ENCODE measurements at places on chromosomes 7 and 10. TPM values are rescaled to one million over a fixed set of nuclear protein-coding genes. Genes with fewer than 3 reads are reported as not detected.
A peak's percentile ranks its signal among the peaks of the same experiment; 100 is the strongest.

DNA sequence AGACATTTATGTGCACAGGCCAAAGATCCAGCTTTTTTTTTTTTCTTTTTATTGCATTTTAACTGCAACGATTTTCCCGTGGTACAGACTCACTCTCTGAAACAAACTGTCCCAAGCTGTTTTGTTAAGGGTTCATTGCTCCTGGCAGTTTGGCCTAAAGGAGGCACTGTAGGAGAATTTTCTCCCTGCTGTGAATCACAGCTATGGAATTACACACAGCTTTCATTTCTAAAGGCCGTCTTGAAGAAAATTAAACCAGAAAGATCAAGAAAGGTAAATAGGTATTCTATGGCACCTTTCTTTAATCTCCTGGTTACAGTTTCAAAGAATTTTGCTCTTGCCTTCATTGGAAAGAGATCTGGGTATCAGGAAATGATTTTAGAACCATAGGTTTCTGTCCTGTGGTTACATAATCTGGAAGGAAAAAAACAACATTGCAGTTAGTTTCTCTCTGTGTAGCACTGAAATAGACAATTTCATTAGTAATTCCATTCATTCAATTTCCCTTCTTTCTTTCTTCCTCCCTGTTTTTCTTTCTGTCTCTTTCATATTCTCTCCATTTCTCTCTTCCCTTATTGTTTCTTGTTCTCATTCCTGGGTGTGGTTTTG is 51.2 kb downstream of the PDK4 start:
- peak overlapping the region; percentile 89 for H3K27ac ChIP-seq
- no peaks in the 10 kb centered on the region for H3K36me3 ChIP-seq

RGR gene
- total RNA-seq = not detected

TAS2R4 gene
- 0.26 TPM for total RNA-seq

GRCh38 chr7:20858951-20859350 is 72.3 kb upstream of the SP8 start:
- H3K36me3 ChIP-seq = no peaks in the 10 kb centered on the region
- H3K27ac ChIP-seq = no peak overlapping the region

DNA sequence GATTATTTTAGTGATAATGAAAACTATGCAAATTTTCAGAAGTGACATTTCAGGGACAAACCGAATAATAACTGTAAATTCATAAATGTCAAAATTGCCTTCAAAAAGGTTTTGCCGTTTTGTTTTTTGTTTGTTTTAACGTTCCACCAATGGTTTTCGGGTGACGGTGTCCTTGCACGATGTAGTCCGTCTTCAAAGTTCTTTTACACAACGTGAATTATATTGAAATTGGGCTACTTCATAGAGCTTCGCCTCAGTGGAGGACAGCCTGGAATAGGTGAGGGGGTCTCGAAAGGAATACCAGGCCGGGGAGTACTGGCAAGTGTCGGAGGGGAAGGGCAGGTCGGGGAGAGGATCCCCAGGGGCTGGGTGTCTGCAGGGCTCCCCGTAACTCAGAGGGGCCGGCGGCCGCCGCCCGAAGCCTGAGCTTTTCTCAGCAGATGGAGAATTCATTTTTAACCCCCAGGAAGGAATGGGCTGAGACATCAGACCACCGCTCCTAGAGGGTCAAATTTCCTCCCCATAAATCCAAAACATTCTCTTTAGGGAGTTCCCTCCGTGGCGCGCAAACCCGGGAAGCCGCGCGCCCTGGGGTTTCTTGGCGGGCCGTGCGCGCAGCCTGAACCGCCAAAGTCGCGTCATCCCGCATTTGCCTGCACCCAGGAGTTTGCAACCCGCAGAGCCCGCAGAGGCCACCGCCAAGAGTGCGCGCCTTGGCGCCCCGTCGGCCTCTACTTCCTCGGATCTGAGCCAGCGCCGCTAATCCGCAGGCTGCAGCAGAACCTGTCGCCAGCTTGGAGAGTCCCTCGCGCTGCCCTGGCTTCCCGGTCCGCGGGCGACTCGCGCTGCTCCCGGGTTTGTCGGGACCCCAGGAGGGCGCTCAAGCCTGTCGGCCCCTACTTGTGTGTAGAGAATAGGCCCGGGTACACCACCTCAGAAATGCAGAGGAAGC is 17.3 kb upstream of the EVX1 start:
- H3K27me3 ChIP-seq = peaks cover 63% of the 10 kb centered on the region
- no peak overlapping the region for H3K27ac ChIP-seq
- H3K36me3 ChIP-seq = no peaks in the 10 kb centered on the region
- H3K4me1 ChIP-seq = no peaks in the 10 kb centered on the region
